ENCODE measurements at places on chromosomes 4 and X.

GRCh38 chrX:45621376-45622041 lies 420.8 kb upstream of the DIPK2B start:
- DNase-seq: no peak

GRCh38 chr4:119025916-119026661 lies 109.5 kb upstream of the MYOZ2 start:
- DNase-seq: no peak

- no peak for DNase-seq
These were observed 24.7 kb upstream of the FRAS1 start for GRCh38 chr4:78032446-78032845.

DNA sequence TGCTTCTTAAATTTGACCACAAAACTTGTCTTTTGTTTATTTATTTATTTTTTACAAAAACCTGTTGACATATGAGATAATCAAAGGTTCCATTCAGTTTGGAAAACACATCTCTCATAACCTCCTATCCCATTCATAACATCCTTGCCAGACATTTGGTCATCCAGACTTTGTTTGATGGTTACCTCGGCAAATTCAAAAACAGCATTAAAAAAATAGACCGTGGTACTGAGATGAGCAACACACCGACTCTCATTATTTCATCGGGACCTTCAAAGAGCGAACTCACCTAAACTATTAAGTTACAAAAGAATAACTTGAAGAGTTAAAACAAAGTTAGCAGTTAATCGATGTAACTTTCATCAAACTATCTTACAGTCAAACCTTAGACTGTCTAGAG lies 85.8 kb upstream of the RPS6KA3 start:
- DNase-seq: no peak

DNA sequence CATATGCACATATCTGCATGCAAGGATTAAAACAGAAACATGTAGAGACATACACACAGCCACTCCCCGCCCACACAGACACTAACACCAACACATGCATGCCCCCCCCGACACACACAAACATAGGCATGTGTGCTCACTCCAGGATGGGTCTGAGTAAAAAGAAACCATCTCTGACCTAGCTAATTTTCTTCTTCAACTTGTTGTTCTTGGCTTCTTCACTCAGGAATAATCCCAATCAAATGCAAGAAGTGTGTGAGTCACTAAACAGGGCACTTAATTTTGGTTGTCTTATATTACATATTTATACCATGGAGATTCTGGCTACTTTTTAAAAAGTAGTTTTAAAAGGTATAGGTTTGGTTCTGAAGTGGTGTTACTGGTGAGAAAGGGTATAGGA lies 28.3 kb downstream of the ENOX2 start:
- no peak for DNase-seq

GRCh38 chr4:38076153-38076669 lies 116.0 kb downstream of the PTTG2 start:
- DNase-seq: no peak

DNA sequence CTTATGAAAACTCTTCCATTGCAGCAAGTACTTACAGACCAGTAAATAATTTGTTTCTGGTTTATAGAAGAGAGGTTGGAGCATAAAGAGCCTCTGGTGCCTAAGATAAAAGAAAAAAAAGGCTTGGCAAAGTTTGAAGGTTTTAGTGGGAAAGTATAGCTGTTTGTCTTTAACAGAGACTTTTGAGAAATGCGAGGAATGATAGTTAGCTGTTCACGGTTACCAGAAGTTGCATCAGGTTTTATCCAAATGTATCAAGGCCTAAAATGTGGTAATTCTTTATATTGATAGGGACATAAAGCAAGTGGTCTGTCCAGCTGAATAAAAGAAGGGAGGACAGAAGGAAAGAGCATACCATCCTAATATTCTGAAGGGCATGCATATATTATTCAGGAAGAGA lies 29.3 kb downstream of the RAP1GDS1 start:
- DNase-seq: peak; percentile 50

- DNase-seq: no peak
These were observed 24.9 kb upstream of the IQSEC2 start for GRCh38 chrX:53305996-53306937.

GRCh38 chr4:157389741-157390140 lies 169.2 kb downstream of the GRIA2 start:
- no peak for DNase-seq

GRCh38 chrX:129984111-129984958 lies 1.9 kb downstream of the BCORL1 start:
- no peak for DNase-seq

DNA sequence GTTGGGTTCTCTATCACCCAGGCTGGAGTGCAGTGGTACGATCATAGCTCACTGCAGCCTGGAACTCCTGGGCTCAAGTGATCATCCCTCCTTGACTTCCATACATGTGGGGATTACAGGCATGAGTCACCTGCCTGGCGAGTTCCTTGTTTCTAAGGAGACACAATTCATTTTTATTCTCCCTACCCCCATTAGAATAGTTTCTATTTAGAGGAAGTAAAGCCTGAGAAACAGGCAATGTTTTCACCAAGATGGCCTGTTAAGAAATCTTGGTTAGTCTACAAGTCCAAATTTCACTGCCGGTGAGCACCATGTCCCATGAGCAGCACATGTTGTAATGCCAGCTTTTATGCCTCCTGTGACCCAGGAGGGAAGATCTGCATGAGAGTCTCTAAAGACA lies 5.7 kb downstream of the CYBB start:
- no peak for DNase-seq

GRCh38 chr4:37620176-37620575 lies 66.0 kb downstream of the RELL1 start:
- DNase-seq: no peak

- DNase-seq: no peak
These were observed 100.2 kb upstream of the TMEM164 start for GRCh38 chrX:109902665-109903064.

GRCh38 chr4:171812665-171813525 lies at the start of gene GALNTL6:
Gene GALNTL6, plus strand, starts transcription at chr4:171813404.
- peak; percentile 90 for DNase-seq

- DNase-seq: no peak
These were observed 841.9 kb upstream of the HS3ST1 start for GRCh38 chr4:12270546-12270945.

DNA sequence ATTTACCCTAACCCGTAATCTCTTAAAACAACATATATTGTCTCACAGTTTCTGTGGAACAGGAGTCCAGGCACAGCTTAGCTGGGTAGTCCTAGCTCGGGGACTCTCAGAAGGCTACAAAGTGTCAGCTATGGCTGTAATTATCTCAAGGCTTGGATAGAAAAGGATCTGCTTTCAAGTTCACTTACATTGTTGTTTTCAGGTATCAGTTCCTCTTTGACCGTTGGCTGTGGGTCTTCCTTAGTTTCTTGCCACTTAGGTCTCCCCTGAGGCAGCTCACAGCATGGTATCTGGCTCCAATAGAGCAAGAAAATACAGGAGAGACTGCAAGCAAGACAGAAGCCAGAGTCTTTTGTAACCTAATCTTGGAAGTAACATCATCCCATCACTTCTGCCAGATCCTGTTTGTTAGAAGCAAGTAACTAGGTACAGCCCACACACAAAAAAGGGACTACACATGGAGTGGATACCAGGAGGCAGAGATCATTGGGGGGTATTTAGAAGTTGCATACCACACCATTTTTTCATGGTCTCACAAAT lies 137.0 kb downstream of the MAGEB5 start:
- no peak for DNase-seq

GRCh38 chr4:12399781-12400180 lies 971.1 kb upstream of the HS3ST1 start:
- DNase-seq: no peak

DNA sequence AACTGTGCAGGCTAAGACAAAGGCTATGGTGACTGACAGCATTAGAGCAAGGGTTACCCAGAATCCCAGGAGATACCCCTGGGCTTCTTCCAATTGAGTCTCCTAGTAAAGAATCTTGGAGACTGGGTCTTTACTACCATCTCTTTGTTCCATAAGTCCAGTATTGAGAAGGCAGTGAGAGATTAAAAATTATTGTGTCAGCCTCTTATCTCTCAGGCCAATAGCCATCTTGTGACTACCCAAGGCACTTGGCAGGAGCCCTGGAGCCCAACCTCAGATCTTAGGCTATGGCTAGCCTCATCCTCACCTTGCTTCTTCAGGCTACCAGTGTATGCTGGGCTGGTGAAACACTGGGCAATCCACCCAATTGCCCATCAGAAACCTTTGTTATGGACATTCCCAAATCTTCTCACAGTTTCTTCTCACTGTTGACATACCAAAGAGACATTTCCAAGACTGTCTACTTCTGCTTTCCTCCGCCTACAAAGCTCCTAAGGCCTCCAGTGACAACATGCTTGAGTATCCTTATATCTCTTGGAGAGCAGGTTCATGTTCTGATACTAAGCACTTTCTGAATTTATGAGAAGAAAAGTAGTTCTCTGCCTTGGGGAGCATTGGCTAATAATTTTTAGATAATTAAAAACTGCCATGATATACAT lies 76.3 kb upstream of the STIM2 start:
- DNase-seq: peak; percentile 76

DNA sequence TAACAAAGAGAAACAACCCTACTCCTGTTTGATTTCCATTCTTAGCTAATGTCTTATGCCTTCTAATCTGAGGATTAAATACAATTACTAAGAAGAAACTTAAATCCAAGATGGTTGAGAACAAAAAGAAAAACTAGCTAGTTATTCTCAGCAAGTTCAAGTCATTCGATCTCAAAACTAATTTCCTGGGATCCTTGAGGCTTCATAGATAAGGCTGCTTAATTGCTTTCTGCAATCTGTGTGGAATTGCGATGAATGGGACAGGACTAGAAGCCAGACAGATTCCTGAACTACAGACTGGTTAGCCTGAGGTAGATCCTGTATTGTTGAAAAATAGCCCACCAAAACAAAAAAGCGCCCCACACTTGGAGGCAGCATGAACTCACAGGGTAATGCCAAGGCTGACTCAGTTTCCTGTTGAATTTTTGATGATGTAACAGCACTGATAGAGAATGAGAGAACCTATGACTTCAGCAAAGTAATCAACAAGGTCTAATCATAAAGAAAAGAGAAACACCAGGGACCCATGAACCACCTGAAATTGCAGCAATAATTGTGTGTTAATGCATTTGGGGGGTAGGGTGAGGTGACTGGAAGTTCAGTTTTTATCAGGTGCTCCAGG lies 33.9 kb downstream of the KLHL15 start:
- no peak for DNase-seq

DNA sequence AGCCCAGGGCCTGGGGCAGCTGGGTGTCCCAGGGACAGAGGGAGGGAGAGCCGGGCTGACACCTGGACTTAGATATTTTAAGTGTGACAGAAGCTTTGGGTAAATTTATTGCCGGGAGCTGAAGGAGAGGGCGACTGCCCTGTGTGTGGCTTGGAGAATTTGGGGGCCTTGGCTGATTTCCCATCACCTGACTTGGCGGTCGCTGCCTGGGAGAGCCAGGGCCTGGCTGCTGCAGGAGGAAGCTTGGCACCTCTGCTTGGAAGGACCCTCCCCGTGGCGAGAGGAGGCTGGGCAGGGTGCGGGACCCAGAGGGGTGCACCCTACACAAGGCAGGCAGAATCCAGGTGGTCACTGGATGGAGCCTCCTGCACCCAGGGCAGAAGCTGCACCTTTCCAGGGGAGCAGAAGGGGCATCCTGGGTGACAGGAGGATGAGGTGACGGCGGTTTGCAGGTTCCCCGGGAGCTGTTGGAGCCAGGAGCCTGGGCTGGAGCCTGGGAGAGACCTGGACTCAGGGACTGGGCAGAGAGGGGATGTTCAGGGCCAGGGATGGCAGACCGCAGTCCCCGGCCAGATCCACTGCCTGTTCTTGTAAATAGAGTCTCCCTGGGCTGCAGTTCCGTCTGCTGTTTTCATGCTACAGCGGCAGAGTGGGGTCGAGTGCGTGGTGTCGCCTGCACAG lies 72.0 kb downstream of the RGS12 start:
- no peak for DNase-seq

DNA sequence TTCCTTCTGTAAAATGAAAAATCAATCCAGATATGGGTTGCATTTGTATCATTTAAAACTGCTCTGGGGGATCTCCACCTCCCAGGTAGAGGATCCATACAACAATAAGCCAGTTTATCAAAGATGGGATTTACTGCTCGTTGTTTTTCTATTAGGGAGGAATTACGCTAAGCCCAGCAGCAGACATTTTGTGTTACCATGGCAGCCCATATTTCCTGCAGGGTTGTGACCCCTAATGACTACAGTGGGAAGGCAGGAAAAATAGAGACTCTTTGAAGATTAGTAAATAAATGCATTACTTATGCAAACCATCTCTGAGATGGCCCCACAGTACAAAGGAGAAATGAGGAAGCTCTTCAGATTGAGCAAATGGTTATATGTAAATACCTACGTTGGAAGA lies 253.4 kb upstream of the GPR101 start:
- no peak for DNase-seq

DNA sequence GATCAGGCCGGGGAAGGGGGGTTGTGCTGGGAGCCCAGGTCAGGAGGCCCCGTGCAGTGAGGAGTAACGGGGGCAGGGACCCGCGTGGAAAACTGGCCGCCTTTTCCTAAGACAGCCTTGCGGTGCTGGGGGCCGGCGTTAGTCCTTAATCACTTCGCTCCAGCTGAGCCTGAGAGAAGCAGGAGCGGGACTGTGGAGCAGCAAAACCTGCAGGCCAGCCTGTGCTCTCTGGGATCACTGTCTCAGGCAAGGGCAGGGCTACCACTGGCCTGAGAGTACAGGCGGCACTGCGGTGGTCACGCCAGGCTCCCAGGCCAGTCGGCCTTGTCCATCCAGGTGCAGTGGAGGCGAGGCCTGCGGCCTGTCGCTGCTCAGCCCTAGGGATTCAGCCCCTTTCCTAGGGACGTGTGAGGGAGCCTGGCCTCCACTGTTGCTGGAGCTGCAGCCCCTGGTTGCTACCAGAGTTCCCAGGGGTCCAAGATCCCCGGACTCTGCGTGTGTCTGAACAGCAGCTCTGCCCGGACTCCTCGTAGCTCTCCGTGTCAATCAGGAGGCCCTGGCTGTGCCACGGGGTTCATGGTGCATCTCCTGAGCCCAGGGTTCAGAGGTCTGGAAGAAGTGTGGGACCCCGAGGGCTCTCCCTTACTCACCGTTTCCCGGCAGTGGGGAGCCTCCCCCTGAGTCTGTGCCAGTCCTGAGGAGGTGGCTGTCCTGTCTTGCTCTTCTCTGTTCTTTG lies 2141.7 kb upstream of the TENM3 start:
- DNase-seq: no peak

GRCh38 chrX:32397562-32398216 lies 813.7 kb downstream of the DMD start:
- no peak for DNase-seq

DNA sequence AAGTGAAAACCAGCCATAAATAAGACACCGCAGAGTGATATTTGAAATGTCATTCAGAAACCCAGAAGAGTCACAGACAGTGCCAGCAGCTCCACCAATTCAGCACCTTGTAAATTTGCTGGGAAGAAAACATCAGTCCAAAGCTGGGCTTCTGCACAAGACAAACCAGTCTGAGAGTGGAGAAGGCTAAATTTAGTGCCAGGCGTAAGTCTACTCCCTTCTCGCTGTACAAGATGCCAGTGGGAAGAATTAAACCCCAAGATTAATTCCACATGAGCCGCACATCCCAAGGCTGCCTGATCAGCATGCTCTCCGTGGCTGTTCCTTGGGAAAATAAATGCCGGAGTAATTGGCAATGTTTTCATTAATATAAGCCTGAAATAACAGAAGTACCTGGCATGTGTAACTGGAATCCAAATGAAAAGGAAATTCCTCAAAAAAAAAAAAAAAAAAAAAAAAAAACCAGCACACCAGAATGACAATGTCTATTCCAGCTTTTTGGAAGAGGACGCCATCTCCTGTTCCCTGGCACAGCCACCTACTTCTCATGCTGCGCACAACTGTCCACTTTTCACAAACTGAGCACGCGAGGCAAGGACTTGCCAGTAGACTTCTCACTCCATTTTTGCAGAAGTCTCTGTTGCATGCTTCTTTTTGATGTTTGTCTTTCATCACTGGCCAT lies 95.5 kb downstream of the NSUN7 start:
- no peak for DNase-seq

Measured in hematopoietic multipotent progenitor cell treated with erythropoietin and hydrocortisone succinate and interleukin-3 and kit ligand, for 8 days (in vitro differentiated cells).